ENCODE measurements at places on chromosomes 6 and 20.

GRCh38 chr6:149317644-149318571 lies at the start of gene TAB2:
TSS of gene TAB2 (plus strand) at chr6:149317712. CDS start at chr6:149369998, 52,286 bp downstream.
- DNase-seq = peak; percentile 52

DNA sequence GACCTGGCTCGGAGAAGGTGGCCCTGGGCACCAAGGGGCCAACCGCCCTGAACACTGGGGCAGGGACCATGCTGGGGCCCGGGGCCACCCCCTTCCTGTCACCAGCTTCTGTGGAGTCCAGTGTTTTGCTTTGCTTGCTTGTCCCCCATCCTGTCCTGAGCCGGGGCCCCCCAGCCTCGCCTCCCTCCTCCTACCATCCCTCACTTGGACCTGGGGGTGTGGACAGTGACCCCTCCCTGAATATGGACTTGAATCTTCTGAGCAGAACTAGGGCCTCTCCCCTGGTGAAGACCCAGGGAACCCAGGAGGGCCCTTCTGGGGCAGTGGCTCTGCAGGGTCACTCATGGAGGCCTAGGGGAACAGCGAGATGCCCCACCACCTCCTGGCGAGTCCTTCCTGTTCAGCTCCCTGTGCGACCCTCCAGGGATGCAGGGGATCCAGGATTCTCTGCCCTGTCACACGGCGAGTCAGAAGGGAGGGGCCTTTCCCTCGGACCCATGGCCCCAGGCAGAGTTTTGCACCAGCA lies 41.6 kb downstream of the VSTM2L start:
- DNase-seq = no peak

DNA sequence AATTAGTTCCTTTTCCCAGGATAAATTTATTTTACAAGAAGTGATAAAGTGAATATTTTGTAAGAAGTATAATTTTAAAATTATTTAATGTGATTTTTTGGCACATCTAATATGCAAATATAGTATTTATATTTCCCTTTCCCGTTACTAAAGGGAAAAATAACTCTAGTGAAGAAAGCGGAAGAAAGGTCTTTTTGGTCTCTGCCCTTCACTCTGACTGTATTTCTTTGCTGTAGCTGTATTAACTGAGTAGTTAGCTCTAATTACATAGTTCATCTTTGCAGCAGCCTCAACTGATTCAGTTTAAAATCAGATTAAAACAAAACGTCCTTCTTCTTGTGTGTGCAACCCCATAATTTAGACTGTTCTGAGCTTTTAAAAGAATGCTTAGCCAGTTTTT lies 57.4 kb upstream of the RNF144B start:
- no peak for DNase-seq

- DNase-seq = no peak
Observed at GRCh38 chr6:87824958-87825491, 123.0 kb upstream of the AKIRIN2 start.

GRCh38 chr6:73702444-73702843 lies 6.4 kb downstream of the CD109 start:
- no peak for DNase-seq

- DNase-seq = no peak
Observed at GRCh38 chr20:6485351-6485750, 282.1 kb upstream of the BMP2 start.

GRCh38 chr6:56232436-56232835 lies 14.9 kb downstream of the COL21A1 start:
- DNase-seq = no peak

GRCh38 chr6:109118871-109119354 lies 23.6 kb downstream of the CEP57L1 start:
- no peak for DNase-seq

- DNase-seq = no peak
Observed at GRCh38 chr6:158076548-158076947, 91.5 kb downstream of the SERAC1 start.

DNA sequence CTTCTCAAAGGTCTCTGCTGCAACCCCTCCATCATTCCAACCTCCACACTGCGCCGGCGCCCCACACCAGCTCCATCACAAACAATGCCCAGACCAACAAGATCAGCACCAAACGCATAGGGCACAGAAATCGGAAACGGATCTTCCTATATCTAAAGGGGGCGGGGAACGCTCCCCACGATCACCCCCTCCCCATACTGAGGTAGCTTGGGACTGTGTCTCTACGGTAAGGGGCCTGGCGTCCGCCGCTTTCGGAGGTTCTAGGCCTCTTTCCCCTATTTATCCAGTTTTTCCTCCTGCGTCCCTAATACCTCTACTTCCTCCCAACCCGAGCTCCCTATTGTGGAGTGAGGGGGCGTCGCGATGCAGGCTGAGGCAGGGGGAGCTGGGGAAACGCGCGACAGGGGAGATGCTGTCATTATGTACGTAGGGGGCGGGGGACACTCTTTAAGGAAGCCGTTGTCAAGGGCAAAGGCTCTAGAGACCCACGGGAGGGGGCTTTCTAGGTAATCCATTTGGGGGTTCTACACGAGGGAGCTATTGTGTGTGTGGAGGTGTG lies 909 bp downstream of the DNAAF9 start:
- no peak for DNase-seq

- no peak for DNase-seq
Observed at GRCh38 chr6:130781557-130781956, 45.6 kb upstream of the SMLR1 start.

DNA sequence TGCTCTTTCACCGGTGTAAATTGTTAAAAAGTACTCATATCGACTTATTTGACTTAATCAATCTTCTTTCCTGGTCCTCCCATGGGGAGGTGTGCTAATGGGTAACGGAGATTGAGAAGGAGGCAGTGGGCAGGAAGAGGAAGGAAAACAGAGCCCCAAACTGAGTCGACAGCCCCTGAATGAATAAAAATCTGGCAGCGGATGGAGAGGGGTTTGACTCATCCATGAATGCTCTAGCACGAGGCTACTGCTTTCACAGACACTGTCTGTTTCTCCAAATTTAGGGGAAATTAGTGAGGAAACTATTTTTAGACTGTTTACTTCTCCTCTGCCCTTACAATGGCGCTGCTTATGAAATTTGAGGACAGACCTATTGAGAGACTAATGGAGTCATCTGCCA lies 142.2 kb upstream of the ATXN1 start:
- DNase-seq = no peak

GRCh38 chr6:48541649-48542048 lies 430.7 kb upstream of the PTCHD4 start:
- DNase-seq = no peak

DNA sequence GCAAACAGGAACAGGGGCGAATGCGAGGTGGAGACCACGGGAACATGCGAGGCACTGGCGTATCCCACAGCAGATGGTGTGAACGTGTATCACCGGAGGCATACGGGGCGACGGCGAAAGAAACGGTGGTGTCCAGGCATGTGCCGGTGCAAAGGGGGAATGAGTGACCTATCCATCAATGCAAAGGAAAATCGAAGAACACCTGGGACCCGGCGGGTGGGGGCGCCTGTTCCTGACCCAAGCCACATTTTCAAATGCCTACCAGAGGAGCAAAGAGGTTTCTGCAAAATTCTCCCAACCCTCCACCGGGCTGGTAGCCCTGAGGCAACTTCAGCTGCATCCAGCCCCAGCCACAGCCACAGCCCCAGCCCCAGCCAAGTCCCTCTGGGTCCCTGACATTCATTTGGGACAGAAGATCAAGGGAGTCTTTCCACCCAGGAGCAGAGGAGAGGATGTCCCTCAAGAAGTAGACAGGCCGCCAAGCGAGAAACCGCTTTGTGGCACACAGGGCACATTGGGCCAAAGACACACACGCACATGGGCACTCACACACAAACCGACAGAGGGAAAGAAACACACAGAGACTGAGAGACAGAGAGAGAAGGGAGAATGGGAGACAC lies 164.0 kb upstream of the ZNF337 start:
- no peak for DNase-seq

DNA sequence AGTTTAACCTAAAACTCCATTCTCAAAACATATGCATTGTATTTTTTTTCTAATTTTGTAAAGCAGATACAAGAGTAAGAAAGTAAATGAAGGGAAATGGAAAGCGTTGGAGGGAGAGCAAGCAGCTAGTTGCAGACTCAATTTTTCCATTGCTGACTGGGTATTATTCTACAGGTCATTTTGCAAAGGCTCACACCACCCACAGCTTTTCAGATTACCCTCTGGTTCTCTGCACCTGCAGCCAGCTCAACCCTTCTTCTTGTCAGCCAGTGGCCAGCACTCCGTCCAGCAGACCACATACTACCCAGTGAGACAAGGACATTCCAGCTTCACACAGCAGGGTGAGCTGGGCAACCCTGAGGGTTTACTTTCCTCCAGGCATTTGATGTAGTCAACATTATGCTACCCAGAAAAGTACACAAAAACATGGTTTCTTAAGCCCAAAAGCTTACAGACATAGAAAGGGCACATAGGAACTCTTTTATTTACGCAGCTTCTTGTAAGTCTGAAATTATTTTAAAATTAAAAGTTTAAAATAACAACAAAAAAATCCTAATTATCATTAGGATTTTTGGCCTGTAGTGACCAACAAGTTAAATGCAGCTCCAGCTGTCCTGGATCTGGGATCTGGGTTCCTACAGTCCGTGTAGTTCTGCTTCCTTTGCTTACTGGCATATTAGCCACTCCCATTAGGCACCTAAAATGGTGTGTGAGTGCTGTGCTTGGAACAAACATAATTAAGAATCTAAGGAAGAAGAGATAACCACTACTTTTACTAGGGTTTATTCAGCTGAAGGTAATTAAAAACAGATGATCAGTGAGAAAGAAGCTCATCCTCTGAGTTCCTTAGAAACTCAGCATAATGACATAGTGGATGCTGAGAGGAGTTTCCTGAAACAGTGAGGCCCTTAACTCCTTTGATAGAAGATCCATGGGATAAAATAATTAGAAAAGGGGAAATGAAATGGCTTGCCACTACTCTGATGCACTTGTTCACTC lies 185.3 kb downstream of the PKHD1 start:
- no peak for DNase-seq
